ENCODE measurements at places on chromosomes 13 and 19. TPM values are rescaled to one million over a fixed set of nuclear protein-coding genes. Genes with fewer than 3 reads are reported as not detected.

GRCh38 chr19:51375504-51376221 lies 3.2 kb upstream of the NKG7 start:
- no peak for DNase-seq

Gene MISP
- 0.30 TPM for total RNA-seq

GRCh38 chr19:3573162-3573857 lies 566 bp downstream of the HMG20B start:
- DNase-seq = no peak

- DNase-seq = no peak
Measured at GRCh38 chr13:107365466-107366215, 797.7 kb upstream of the ARGLU1 start.

- no peak for DNase-seq
Measured at GRCh38 chr13:20547479-20547908, 19.5 kb upstream of the IFT88 start.

Gene CEACAM8
- total RNA-seq = not detected

Gene TSHZ3
- 22.4 TPM for total RNA-seq

- peak; percentile 12 for DNase-seq
Measured at GRCh38 chr13:88908961-88909441, 1237.8 kb downstream of the SLITRK5 start.

- DNase-seq = no peak
Measured at GRCh38 chr13:73702419-73703071, 431.7 kb downstream of the KLF12 start.

GRCh38 chr19:33388231-33388724 lies 14.8 kb downstream of the CEBPG start:
- DNase-seq = no peak

Gene MBD3L3
- total RNA-seq = not detected

Gene FFAR2
- total RNA-seq = not detected

Gene IGFL4
- 0.21 TPM for total RNA-seq

Gene EFNA2
- not detected for total RNA-seq

Gene CGB2
- total RNA-seq = not detected

DNA sequence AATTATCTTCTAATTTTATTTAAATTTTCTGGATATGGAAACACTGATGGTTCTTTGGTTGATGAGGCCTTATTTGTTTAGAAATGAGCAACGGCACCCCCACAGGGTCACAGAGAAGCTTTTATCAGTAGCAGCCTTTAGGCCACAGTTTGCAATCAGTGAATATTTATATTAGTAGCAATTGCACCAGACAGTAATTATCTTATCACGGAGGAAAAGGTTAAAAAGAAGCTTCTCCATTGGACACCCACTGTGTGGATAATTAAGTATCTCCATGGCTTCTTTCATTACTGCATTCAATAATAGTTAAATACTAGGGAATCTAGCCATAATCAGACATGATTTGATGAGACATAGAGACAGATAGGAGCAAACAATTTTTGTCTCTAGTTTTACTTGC lies 2099.2 kb upstream of the PCDH20 start:
- no peak for DNase-seq

All from tibial nerve (tissue), 4 donors.